Head of caudate nucleus (tissue), 42 donors: ENCODE measurements at places on chromosomes 12 and 14.

DNA sequence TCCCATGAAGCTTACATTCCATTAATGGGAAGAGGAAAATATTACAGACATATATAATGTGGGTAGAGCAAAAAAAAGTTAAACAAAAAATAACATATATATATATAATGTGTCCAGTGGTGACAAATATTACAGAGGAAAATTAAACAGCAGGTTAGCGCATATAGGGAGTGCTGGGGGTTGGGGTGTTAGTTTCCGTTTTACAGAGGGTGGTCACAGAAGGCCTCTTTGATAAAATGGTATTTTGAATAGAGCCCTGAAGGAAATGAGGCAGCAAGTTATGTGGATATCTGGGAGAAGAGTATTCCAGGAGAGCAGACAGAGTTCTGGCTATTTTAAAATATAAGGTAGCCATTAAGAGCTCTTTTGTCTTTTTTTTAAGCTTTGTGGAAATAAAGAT lies 73.2 kb downstream of the DCAF5 start:
- DNase-seq, result no peak

DNA sequence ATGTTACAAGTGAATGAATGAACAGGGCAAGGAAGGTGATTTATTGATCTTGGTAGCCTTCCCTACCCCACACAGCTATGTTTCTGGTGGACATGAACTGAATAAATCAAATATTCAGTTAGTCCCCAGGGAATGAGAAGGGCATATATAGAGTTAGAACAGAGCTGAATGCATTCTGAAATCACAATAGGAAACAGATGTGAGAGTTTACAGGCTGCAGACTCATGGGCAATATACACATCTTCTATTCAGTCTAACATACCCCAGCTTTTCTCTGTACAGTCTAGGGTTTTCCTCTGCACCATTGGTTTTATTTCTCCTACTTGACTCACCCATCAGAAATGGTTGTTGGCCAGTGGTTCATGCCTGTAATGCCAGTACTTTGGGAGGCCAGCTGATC lies 7.3 kb upstream of the STX2 start:
- DNase-seq, result no peak

GRCh38 chr12:46224386-46224785 lies 44.5 kb downstream of the SLC38A1 start:
- DNase-seq, result no peak

- DNase-seq, result no peak
These were observed 24.4 kb downstream of the DEGS2 start for GRCh38 chr14:100135073-100135472.

GRCh38 chr14:104443391-104444158 lies 136.0 kb upstream of the C14orf180 start:
- no peak for DNase-seq

- no peak for DNase-seq
These were observed 29.5 kb upstream of the MSRB3 start for GRCh38 chr12:65248656-65249633.

DNA sequence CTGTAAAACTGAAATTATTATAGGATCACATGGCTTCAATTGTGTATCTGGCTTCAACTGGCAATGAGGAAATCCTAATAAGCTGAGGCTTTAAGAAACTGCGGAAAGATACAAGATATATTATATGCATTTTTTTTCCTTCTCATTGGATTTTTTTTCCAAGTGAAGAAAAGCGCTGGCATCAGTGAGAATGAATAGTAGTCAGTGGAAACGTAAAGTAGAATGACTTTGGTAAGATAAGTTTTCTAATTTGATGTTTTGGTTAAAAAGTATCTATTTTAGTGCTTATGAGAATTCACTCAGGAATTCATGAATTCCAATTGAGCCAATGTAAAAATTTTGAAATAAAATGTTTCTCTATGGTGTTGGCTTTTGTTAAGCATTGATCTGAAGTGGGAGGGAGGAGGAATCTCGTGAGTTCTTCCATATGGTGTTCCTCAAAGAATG lies 173.5 kb upstream of the FRMD6 start:
- DNase-seq, result no peak

- DNase-seq, result no peak
These were observed 21.8 kb upstream of the KLRD1 start for GRCh38 chr12:10285919-10286318.

- DNase-seq, result no peak
These were observed 53.3 kb downstream of the BICD1 start for GRCh38 chr12:32159925-32160324.

- DNase-seq, result no peak
These were observed 197.9 kb downstream of the KTN1 start for GRCh38 chr14:55777877-55778276.

GRCh38 chr12:20483776-20484175 lies 115.4 kb downstream of the PDE3A start:
- DNase-seq, result no peak

DNA sequence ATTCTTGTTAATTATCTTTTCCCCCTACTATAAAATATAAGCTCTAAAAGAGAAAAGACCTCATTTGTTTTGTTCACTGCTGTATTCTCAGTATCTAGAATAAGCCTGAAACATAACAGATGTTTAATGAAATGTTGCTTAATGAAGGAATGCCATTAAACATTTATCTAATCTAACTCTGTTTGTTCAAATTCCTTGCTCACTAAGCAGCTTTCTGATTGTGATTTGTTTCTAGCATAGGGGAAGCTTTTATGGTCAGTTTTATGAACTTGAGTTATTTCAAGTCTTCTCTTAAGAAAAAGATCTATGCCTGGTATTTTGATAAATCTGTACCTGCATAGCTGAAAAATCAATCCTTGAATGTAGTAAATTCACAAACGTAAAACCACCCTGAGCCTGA lies 308.6 kb downstream of the CCDC91 start:
- no peak for DNase-seq

GRCh38 chr14:59339524-59340330 lies 125.5 kb downstream of the GPR135 start:
- no peak for DNase-seq

DNA sequence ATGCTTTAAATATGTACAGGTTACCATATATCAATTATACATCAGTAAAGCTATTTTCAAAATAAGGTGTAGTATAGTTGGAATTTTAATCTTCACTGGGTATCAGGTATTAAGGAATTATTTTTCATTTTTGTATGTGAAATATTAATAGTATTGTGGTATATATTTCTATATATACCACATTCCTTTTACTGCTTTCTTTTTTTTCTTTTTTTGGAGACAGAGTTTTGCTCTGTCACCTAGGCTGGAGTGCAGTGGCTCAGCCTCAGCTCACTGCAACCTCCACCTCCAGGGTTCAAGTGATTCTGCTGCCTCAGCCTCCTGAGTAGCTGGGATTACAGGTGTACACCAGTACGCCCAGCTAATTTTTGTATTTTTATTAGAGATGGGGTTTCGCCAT lies 36.6 kb downstream of the BICDL1 start:
- DNase-seq, result no peak

DNA sequence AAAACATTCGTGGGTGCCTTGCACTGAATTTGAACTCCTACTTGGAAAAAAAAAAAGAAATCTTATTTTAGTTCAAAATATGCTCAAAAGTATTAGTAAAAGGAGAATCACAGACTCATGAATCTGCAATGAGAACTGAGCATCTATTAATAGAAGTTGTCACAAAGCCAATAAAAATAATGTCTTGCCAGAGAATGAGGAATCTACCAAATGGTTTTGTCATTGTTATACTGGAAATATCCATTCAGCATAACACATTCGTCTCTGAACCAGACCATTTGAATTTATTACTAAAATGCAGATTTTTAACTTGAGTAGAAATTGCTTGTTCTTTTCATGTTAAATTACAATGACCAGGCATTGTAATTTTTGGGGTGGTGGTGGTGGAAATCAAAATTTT lies 11.6 kb upstream of the PTPRB start:
- DNase-seq, result no peak

- DNase-seq, result peak; percentile 81
These were observed 110.1 kb upstream of the TMEM132D start for GRCh38 chr12:130013771-130014484.

DNA sequence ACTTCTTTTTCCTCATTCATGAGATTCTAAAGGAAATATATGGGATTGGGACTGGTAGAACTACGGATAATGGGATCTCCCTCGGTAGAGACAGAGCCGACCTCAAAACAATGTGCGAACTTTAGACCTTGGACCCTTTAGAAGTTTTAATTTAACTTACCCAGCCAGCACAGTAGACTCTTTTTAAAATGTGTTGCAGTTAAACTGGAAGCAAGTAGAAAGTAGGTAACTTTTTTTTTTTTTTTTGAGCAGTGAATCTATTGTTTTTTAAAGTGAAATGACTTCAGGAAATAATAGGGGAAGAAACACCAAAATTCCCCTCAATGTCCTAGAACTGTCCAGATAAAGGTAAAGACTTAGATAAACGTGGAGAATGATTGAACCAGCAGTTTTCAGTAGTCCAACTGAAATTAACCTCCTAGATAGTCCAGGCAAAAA lies 1.1 kb upstream of the ATXN2 start:
- no peak for DNase-seq

DNA sequence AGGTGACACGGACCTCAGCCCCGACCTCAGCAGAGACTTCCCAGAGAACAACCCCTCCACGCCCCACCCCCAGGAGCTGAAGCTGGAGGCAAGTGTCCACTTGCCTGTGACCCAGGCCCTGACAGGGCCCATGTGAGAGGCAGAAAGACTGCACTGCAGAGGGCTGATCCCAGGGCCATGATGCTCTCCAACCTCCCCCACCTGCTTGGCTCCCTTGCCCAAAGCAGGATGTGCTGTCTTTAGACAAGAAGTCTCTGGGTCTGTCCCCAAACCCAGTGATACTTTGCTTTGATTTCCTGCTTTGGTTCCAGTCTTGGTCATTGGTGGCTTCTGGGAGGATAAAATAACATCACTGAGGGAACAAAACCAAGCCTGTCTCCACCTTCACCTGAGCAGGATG lies 59.4 kb downstream of the BCL11B start:
- no peak for DNase-seq

DNA sequence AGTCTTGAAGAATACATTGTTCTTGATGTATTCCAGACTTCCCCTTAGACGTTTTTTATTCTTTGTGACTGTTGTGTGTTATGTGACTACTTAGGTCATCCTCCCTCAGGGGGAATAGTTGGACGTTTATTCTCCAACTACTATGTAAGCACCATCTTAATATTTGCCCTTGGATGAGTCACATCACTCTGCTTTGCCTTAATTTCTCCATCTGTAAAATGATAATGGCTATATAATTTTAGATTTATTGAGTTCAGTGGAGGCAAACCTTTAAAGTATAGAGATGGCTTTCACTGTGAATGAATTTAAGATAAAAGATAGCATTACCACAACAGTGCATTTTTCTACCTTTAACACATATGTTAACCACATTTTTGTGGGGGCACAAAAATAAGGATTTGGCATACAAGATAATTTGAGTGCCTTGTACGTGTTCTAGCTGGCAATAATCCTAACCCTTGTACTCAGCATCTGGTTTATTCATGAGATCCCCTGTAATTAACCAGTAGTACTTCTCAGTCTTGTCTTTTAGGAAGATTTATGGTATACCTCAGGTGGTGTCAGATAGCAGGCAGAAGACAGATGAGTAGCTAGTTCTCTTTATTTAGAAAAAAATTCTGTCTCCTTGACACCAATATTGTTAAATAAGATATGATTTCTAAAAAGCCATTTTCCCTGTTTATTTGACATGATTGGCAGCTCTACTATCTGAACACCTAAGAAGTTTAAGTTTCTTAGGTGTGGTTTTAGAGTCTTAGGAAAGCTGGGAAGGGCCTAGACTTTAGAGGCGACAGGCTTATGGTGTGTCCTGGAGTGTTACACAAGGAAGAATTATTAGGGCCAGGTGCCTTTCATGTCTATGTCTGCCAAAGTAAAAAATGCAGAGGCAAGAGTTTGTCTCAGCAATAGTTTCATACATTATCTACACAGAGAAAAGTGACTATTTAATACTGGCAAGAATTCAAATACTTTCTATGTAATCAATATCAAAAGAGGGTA lies 152.3 kb downstream of the RAD51B start:
- no peak for DNase-seq

GRCh38 chr14:23568600-23569331 lies 1.2 kb upstream of the AP1G2 start:
- DNase-seq, result no peak

DNA sequence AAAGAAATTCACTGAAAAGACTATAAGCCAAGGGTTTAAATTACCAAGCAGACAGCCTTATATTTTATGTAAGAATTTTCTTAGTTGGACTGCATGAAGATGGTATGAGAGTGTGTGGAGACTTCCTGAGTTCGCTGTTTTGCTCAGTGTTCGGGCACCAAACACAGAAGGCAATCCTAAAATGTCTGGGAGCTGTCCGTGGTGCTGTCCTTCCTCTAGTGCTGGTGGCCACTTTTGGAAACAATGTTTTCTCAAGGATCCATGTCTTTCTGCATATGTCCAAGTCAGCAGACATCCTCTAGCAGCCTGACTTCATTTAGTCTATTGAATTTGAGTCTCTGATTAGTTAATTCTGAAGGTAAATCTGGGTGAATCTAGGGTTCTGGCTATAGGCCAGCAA lies 135.8 kb downstream of the SLC8A3 start:
- no peak for DNase-seq

- no peak for DNase-seq
These were observed 6.1 kb downstream of the NT5DC3 start for GRCh38 chr12:103834942-103835341.

DNA sequence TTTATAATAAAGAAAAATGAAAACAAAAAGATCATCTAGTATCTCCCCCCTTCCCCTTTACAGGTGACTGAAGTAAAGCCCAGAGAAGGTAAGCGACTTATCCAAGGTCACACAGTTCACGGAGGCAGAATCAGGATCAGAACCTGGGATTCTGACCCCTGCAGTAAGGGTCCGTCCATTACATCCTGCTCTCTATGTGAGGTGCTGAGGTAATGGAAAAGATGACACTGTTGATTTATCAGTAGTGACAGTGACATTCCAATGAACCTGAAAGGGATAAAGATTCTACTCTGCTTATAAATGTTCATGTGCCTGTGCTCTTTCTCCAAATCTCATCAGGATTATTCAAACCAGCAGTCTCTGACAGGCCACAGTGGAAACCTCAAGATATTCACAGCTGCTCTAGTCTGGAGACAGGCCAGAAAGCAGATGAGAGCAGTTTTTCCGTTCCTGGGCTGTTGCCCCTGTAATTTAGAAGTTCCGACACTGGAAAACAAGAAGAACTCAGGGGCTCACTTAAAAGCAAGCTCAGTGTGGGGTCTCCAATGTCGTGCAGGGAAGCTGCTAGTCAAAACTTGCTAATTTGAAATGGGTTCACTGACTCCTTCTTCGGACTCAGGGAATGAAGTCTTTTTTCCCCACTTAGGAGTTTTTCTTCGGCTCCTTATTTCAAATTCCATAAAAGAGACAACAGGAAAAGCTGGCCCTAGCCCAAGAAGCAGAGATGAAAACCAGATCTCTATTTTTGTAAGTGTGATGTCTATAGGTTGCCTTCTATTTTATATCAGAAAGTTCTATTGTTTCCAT lies 131.8 kb upstream of the EEA1 start:
- no peak for DNase-seq

GRCh38 chr14:105882626-105883025 lies 356.2 kb downstream of the TMEM121 start:
- no peak for DNase-seq

- DNase-seq, result no peak
These were observed 1.2 kb downstream of the SLC35F4 start for GRCh38 chr14:57864659-57865058.

GRCh38 chr12:56387152-56387736 lies 24.6 kb upstream of the APOF start:
- DNase-seq, result no peak

- DNase-seq, result no peak
These were observed 46.1 kb downstream of the ZNF664 start for GRCh38 chr12:124019115-124019514.
